ENCODE measurements at places on chromosomes 7 and 10. TPM values are rescaled to one million over a fixed set of nuclear protein-coding genes. Genes with fewer than 3 reads are reported as not detected.

DNA sequence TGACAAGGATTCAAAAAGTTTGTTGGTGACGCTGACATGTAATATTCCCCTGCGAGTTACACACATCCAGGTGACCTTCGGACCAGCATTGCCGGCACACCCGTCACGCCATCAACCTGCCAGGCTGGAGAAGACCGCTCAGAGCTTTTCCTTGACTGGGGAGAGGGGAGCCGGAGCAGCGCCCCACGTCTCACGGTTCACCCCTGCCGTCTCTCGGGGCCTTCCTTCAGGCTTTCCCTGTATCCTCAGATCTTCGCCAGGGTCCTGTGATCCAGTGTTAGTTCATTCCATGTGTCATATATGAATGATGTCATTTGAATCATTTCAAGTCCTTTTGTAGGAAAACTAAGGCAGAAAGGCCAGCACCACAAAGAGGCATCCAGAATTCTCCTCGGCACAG lies 127.8 kb downstream of the MGMT start:
- DNase-seq = no peak

Gene CUBN
- 0.86 TPM for total RNA-seq

Gene DPP6
- total RNA-seq = under 0.01 TPM

DNA sequence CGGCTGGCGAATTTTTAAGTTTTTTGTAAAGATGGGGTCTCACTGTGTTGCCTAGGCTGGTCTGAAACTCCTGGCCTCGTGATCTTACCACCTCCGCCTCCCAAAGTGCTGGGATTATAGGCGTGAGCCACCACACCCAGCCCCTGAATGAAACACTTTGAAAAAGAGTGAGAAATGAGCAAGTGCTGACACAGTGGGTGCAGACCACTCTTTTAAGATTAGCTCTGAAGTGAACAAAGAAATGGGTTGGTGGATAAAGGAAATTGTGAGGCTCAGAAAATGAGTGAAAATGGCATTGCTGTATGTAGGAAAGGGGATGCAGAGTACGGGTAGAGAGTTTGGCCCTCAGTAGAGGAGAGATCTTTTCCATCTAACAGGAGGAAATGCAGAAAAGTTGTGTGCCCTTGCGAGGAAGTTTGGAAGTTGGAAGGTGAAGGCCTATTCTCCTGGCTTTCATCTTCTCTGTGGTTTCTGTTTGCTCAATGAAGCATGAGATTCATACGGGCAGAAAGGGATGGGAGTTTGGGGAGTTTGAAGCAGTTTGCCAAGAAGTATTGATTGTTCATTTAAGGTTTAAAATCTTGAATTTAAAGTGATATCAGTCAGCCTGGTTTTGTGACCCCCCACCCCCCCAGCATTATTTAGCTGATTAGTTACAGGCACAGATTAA lies 11.0 kb downstream of the MAPK8 start:
- DNase-seq = no peak

DNA sequence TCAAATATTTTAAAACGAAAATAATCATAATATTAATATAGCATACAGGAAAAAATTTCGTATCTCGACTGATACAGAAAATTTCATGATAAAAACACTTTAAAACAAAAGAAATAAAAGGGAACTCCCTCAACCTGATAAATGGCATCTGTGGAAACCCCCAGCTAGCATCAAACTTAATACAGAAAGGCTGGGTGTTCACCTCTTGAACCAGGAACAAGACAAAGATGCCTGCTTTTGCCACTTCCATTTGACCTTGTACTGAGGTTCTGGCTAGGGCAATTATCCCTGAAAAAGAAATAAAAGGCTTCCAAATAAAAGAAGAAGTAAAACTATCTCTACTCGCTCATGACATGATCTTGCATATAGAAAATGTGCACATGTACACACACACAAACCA lies 2.5 kb upstream of the ALOX5 start:
- DNase-seq = no peak

DNA sequence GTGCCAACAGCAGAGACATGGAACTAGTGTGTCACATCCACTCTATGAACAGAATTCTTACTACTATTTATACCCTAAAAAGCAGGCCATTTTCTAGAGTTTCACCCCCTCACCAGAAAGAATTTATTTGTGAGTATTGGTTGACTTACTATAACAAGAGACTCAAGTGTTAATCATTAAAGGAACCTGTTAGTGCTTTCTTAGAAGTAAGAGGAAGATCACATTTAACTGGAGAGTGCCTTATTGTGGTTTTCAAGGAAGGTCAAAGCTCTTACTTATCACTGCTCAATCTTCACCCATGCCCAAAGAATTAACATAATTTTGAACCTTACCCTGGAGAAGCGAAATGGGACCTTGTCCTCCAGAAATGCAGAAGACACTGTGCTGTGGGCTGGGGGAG lies 169.3 kb upstream of the PRSS1 start:
- no peak for DNase-seq

Gene CNPY1
- not detected for total RNA-seq

DNA sequence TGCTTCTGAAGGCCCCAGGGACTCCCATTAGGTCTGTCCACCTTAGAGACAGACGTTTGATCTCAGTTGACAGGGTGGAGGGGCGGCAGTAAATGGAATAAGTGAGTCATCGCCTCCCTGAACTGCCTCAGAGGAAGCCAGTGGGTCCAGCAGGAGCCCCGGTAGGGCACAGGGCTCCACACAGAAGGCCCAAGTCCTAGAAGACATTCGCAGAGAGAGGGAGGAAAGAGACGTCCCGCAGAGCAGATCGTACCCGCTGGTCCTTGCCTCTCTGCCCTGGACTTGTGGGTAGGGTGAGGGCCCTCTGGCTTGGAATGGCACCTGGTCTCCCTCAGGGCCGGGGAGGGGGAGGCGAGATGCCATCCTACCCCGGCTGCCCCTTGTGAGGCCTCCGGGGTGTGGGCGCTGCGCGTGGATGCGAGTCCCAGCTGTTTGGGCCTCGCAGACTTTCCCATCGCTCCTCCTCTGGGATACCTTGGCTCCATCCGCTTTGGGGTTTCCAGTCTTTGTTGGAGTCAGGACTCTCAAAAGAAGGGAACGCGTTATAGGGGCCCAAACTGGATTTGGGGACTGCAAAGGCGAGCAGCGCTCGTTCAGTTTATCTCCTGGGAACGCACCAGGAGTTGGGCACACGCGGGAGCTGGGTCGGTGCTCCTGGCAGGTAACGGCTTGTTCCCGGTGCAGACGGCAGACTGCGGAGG lies 5.1 kb downstream of the TLX1 start:
- DNase-seq = no peak

Gene PRLHR
- total RNA-seq = not detected

DNA sequence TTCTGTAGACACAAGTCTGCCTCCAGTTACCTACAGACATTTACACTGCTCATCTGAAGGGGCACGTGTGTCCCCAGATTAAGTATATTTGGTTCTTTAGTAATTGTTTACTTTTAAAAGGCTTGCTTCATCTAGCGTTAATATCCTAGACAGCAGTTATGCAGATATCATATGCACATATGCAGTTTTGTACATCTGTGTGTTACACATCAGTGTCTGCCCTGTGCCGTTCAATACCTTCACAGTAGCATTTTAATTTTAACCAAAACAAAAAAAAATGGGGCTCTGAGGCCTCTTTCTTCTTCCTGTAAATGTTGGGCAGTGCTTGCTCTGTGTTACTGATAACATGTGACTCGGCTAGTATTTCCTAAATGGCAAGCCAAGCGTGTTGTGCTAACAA lies 331.4 kb upstream of the MGMT start:
- DNase-seq = no peak

Gene DNAH11
- total RNA-seq = under 0.01 TPM

DNA sequence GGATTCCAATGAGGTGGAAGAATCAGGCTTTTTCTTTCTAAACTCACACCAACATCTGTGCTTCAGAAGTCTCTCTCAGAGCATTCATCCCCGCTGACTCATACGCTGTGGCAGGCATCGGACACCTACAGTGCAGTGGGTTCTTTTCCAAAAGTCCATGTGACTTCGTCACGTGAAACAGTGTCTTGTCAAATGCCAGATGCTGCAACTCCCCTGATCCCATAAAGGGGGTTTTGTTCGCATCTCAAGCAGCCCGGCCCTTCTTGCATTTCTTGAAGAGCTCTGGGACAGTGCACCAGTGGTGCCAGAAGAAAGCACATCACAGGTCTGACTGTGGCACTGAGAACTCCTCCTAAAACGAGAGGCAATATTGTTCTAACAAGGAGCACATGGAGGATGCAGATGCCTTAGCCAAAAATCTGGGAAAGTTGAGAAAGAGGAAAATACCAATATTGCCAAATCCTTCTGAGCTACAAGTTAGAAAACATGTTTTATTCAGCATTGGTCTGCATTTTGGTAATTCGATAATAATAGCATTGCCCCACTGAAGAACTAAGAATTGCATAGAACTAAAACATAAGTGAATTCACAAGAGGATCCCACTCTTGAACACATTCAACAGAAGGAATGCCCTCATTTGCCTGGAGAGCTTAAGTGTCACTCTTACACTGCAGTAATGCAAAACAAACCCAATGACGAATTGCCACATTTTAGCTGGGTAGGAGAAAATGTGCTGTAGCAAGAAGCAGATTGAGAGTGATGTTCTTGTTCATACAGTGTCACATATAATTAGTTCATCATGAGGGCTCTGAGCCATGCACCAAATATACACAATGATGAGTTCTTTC lies 204.4 kb downstream of the CXCL12 start:
- DNase-seq = peak; percentile 85

All from fibroblast of villous mesenchyme (primary cell).